ENCODE measurements at places on chromosomes 7 and 10.

DNA sequence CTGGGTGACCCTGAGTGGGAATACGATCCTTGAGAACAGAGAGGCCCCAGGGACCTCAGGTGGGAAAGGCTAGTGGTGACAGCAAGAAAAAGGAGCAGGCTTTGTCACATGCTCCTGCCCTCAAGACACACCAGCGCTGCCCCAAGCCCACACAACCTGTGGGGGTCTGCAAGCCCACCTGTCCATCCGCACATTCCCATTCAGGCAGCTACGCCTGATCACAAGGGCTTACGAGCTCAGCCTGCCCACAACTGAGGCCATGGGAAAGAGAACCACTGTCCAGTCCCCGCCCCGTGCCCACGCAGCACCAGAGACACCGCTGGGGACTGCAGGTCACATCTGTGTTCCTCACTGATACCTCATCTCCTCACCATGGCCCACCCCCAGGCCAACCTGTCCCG is 26.7 kb downstream of the EBF3 start:
- DNase-seq: no peak
- no peaks in the 10 kb centered on the region for H3K4me1 ChIP-seq
- H3K27ac ChIP-seq: no peak overlapping the region
- no peak overlapping the region for H3K4me3 ChIP-seq

DNA sequence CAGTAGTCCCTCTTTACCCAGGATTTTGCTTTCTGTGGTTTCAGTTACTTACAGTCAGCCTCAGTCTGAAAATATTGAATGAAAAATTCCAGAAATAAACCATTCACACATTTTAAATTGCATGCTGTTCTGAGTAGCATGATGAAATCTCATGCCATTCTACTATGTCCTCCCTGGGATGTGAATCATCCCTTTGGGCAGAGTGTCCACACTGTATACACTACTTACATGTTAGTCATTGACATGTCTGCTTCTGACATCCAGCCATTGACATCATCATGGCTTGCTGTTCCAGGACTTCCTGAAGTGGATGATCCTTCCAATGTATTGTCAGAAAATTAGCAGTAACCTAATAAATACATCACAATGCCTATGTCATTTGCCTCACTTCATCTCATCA is 34.6 kb upstream of the MALRD1 start:
- no peak for DNase-seq
- no peak overlapping the region for H3K4me3 ChIP-seq
- H3K27me3 ChIP-seq: no peaks in the 10 kb centered on the region
- H3K27ac ChIP-seq: no peak overlapping the region

DNA sequence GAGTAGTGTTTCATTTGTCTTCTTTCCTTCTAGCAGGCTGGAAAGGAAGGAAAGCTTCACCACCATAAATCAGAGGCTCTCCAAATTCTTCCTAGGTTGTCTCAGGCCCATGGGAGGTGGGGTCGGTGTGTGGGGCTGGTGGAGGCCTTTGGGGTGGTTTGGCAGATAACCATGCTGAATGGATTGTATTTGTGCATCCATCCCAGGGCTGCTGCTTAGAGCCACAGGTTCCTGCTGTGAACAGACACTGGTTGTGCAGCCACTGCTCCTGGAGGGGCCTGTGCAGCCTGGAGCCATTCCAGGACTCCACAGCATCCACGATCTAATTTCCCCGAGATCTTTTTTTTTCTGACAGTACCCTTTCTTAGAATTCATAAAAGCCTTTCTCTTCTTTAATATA is 741.8 kb downstream of the SUGCT start:
- H3K27ac ChIP-seq: no peak overlapping the region
- DNase-seq: no peak
- H3K4me3 ChIP-seq: no peak overlapping the region
- no peaks in the 10 kb centered on the region for H3K4me1 ChIP-seq
- no peaks in the 10 kb centered on the region for H3K27me3 ChIP-seq

- peaks cover 12% of the 10 kb centered on the region for H3K36me3 ChIP-seq
- no peak overlapping the region for H3K4me3 ChIP-seq
- peaks cover 16% of the 10 kb centered on the region for H3K4me1 ChIP-seq
- no peak for DNase-seq
Measured at GRCh38 chr7:107165341-107165740, 3.5 kb upstream of the HBP1 start.

DNA sequence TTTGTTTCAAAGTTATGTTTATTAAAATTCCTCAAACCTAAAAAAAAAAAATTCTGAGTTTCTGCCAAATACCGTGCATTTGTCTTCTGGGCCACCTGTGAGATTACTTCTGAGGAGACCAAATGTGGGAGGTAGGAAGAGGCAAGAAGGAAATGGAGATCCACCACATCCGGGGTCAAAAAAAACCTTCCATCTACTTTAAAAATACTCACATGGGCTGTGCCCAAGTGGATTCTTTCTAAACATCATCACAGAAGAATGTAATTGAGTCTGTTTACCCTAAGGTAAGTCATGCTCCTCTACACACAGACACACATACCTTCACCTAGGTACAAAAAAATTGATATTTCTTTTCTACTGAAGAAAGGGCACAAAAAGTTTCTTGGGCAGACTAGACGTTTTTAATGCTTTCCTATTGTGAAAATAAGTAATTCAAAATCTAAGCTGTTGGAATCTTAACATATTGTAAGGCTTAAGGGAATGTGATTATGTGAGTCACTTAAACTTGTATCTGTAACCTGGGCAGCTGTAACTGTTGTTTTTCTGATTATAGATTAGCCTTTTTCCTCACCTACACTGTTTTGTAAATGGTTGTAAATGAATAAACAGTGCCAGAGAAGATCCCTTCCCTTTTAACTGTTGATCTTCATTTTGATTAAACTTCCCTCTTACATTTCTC is 19.1 kb upstream of the SPOCK2 start:
- no peaks in the 10 kb centered on the region for H3K27me3 ChIP-seq
- DNase-seq: no peak
- peak overlapping the region; percentile 72 for H3K27ac ChIP-seq
- H3K4me3 ChIP-seq: peak overlapping the region; percentile 10

GRCh38 chr10:130230611-130231010 is 94.4 kb downstream of the GLRX3 start:
- no peaks in the 10 kb centered on the region for H3K36me3 ChIP-seq
- H3K4me3 ChIP-seq: no peak overlapping the region
- no peak overlapping the region for H3K27ac ChIP-seq
- H3K4me1 ChIP-seq: no peaks in the 10 kb centered on the region

DNA sequence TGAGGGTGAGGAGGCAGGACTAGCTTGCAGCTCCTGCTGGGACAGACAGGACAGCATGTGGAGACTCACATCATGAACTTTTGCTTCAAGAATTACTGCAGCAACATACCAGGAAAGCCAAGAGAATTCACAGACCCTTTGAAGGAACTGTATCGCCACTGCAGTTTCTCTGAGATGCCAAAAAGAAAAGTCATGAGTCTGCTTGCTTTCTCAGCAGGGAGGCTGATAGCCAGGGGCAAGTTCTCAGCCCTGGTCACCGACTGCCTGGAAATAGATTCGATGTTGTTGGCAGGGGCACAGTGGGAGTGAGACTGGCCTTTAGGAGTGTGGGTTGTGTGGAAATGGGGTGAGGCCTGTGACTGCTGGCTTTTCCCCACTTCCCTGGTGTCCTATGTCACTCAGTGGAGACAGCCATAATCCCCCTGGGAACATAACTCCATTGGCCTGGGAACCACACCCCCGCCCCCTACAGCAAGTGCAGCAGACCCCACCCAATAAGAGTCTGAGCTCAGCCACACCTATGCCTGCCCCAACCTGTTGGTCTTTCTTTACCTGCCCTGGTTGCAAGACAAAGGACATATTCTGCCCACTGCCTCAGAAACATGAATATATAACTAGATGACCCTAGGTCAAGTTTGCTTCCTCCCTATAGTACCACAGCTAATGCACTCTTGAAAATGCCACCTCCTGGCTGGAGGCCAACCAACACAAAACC is 1.6 kb upstream of the SAMD9 start:
- no peak for DNase-seq
- H3K36me3 ChIP-seq: peaks cover 4% of the 10 kb centered on the region
- H3K4me3 ChIP-seq: no peak overlapping the region
- peaks cover 20% of the 10 kb centered on the region for H3K4me1 ChIP-seq

DNA sequence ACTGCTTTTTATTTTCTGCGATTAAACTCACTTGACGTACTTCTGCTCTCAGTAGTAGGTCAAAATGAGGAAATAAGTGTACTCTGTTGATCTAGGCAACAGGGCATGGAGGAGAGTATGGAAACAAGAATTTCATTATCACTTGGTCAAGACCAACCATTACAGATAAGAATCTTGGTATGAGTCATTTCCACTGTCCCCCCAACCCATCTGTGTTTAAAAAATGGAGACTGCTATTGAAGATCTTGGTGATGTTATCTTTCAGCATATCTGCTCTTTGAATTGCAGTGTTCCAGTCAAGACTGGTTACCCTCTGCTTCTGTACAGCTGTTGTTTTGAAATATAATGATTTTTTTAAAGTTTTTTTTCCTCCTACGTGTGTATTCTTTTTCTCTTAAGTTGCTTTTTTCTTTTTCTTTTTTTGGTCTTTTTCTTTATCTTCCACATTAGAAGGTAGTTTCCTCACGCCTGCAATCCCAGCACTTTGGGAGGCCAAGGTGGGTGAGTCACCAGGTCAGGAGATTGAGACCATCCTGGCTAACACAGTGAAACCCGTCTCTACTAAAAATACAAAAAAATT is 11.7 kb downstream of the STAM start:
- no peaks in the 10 kb centered on the region for H3K27me3 ChIP-seq
- H3K4me3 ChIP-seq: no peak overlapping the region
- H3K36me3 ChIP-seq: no peaks in the 10 kb centered on the region
- DNase-seq: no peak
- no peak overlapping the region for H3K27ac ChIP-seq

DNA sequence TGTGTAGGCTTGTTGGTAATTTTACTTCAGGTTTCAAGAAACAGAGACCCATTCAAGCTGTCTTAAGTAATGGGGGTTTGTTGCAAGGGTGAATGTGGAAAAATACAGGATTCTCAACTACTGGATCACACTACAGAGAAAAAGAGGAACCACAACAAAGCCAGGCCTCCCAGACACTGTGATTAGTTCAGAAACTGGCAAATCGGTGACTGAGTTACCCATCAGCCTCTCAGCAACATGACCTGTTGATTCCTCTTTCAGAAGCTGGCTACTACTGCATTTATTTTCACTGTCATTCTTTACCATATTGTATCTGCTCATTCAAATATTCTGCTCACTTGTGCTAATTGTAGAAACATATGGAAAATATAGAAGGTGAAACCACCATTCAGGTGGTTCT is 16.0 kb downstream of the CCDC71L start:
- H3K27ac ChIP-seq: no peak overlapping the region
- H3K36me3 ChIP-seq: no peaks in the 10 kb centered on the region
- no peaks in the 10 kb centered on the region for H3K27me3 ChIP-seq

- H3K27me3 ChIP-seq: no peaks in the 10 kb centered on the region
- DNase-seq: no peak
- H3K4me3 ChIP-seq: no peak overlapping the region
- H3K36me3 ChIP-seq: no peaks in the 10 kb centered on the region
- H3K4me1 ChIP-seq: no peaks in the 10 kb centered on the region
Measured at GRCh38 chr7:117383483-117384189, 43.7 kb downstream of the ASZ1 start.

DNA sequence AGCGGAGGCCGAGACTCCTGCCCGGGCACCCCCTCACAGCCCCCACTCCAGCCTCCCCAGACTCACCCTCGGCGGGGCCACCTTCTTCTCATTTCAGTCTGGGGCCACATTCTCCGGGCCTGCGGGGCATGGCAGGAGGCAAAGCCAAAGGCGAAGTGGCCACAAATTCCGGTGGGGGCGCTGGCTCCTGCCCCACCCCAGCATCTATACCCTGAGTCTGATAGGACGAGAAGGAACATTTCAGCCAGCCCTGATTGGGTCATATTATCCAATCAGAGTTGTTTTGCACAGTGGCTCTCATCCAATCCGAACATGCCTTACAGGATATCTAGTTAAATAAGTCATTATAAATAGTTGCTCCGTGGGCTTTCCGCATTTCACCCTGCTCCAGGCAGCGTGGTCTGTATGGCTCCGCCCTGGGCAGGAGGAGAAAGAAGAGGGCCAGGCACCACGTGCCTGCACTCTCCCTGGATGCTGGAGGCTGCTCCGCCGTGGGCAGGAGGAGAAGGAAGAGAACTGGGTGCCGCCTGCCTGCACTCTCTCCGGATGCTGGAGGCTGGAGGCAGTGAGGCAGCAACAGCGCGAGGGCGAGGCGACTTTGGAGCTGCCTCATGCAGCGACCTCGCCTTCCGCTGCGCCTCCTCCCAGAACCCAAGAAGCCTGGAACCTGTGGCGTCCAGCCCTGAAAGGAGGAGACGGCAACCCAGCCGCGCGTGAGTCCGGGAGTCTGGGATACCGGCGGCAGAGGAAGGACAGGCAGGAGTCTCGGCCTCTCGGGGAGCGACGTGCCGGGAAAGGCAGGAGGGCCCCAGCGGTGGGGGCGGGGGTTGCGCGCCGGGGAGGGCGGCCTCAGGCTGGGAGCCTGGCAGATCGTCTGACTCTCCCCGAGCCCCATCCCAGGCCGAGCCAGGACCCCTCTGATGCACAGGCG is 162.9 kb downstream of the ZNF33B start:
- no peaks in the 10 kb centered on the region for H3K4me1 ChIP-seq
- H3K4me3 ChIP-seq: no peak overlapping the region
- no peak for DNase-seq
- H3K36me3 ChIP-seq: no peaks in the 10 kb centered on the region

- H3K36me3 ChIP-seq: no peaks in the 10 kb centered on the region
- H3K27me3 ChIP-seq: peaks cover 14% of the 10 kb centered on the region
- H3K4me3 ChIP-seq: no peak overlapping the region
- no peak overlapping the region for H3K27ac ChIP-seq
Measured at GRCh38 chr7:155807789-155808548, 4.3 kb downstream of the SHH start.

- no peaks in the 10 kb centered on the region for H3K36me3 ChIP-seq
- H3K27me3 ChIP-seq: no peaks in the 10 kb centered on the region
- H3K4me1 ChIP-seq: no peaks in the 10 kb centered on the region
- no peak overlapping the region for H3K4me3 ChIP-seq
- no peak for DNase-seq
- H3K27ac ChIP-seq: no peak overlapping the region
Measured at GRCh38 chr7:28739128-28739527, 219.0 kb downstream of the TRIL start.
